ENCODE measurements at places on chromosomes 4 and X.

GRCh38 chr4:151785484-151786157, 24.8 kb upstream of the GATB start:
- no peak for DNase-seq

DNA sequence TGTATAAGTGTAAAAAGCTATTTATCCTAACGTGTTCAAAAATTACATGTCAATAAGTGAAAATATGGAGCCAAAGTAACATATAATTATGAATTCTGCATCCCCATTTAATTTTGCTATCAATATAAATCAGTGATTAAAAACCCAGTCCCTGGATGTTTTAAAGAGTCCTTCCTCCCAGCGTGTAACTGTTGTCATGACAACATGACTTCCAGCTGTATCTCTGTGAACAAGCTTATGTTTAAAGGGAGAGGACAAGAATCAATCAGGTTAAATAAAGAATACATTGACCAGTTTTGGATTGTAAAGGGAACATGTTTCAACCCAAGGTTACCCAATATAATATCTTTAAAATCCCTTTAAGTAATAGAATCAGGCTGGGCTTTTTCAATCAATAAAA, 219.7 kb downstream of the NSUN7 start:
- no peak for DNase-seq

DNA sequence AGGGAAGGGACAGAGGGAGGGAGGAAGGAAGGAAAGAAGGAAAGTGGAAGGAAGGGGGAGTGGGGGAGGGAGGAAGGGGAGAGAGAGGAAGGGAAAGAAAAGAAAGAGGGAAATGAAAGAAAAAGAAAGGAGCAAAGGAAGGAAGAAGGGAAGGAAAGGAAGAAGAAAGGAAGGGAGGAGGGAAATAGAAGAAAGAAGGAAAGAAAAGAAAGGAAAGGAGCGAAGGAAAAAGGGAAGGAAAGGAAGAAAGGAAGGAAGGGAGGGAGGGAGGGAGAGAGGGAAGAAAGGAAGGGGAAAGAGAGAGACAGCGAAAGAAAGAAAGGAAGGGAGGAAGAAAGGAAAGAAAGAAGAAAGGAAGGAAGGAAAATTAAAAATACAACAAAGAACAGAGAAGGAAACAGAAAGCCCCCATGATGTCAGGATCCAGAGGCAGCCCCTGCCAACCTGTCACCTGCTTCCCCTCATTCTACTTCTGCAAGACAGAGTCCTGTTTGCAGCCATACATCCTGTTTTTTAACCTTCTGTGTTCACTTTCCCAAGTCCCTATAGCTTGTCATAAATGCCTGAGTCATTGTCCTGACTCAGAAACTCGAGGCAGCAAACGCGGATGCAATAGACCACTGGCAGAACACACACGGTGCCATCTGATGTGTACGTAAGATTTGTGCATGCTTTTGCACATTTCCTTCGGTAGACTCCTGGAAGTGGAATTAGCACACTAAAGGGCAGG, 77.0 kb upstream of the C4orf50 start:
- DNase-seq, result no peak

DNA sequence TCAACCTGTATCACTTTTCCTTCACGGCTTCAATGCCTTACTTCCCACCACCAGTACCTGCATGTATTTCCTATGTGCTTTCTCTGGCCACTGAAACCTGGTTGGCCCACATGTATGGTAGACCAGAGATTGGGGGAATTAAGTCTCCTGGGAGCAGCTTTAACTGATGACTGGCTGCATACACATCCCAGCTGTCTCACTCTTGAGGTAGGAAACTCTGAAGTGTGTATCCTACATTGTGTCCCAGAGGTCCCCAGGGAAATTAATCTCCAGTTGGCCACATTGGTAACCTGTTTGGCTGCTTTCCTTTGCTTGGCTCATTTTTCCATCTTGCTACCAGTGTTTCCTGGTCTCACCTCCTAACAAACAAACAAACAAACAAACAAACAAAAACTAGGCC, 124.4 kb downstream of the ZNF827 start:
- no peak for DNase-seq

DNA sequence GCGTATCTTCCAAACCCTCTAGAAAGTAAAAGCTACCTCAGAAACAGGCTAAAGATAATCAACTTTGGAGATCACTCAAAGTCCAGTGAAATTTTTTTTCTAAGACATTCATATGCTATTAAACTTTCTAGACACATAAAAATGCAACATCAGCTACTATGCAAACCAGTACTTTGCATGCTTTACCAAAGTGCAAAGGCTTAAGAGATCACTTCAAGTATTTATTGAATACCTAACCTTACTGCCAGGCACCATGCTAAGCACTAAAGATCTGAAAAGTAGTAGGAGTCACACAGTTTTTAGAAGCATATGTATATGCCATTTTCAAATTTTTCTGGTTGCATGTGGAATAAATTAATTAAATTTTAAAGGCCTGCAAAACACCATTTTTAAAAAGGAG, 115.8 kb downstream of the THOC2 start:
- DNase-seq, result no peak

DNA sequence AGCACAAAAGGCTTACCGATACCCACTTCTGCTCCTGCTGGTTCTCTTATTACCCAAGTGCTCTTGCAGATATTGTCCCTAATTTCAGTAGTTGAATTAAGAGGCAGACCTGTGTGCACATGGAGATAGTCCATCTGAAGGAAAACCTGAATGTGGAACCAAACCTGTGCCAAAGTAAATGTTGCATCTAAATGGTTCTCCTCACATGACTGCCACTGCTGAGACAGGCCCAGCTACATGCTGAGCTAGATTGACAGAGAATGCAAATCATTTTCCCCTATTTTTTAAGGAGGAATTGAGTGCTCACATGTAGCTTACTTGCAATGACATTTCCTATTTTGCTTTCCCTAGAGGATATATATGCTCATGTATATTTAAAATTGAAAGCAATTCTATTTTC, 609.1 kb upstream of the TECRL start:
- DNase-seq, result no peak

DNA sequence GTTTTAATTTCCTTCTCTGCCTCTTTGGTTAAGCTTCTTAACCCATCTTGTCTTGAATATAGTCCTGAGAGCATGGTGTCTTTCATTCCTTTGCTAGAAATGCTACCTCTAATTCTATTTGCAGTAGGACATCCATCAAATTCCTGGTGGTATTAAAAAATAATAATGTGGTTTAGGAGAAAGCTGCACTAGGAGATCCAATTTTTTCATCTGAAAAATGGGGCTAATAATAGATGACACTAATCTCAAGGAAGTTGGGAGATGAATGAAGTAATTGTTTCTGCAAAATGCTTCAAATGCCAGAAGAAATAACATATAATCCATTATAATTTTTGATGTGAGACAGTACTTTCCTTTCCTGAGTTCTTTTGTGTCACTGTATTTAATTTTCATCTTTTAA, 194.9 kb downstream of the PACRGL start:
- DNase-seq, result no peak

DNA sequence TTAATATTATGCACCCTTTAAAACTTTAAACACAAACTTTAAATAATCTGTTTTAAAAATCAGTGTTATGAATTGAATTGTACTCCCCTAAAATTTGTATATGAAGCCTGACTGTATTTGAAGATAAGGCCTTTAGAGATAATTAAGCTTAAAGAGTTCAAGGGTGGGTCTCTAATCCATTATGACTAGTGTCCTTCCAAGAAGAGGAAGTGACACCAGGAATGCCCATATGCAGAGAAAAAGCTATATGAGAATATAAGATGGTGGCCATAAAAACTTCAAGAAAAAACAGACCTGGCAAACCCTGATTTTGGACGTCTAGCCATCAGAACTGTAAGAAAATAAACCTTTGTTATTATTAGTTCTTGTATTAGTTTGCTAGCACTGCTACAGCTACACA, 29.0 kb downstream of the UGT2A2 start:
- DNase-seq, result no peak

DNA sequence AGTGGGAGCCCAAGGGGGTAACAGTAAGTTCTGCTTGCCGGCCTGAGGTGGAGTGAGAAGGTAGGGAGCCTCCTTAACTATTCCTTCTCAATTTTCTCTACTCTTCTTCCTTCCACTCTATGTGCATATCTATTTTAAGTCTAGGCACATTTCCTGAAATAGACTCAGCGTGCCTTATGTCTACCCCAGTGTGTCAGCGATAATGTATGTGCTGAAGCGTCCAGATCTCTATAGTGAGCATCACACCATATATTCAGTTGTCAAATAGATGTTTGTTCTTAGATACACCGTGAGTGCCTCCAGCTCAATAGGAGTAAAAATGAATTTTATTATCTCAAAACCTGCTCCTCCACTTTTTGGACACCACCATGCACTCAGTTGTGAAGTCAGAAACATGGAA, 51.5 kb upstream of the RAB33B start:
- no peak for DNase-seq

DNA sequence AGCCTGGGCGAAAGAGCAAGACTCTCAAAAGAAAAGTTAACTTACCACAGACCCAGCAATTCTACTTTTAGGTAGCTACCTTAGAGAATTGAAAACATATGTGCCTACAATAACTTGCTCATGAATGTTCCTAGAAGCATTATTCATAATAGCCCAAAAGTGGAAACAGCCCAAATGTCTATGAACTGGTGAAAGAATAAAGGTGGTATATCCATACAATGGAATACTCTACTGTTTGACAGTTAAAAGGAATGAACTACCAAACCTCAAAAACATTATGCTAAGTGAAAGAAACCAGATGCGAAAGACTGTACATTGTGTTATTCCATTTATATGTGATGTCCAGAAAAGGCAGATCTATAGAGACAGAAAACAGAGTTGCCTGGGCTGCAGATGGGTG, 131.4 kb downstream of the UCHL1 start:
- no peak for DNase-seq

All from AG08395 (cell line).